ENCODE measurements at places on chromosomes 13 and 19.

DNA sequence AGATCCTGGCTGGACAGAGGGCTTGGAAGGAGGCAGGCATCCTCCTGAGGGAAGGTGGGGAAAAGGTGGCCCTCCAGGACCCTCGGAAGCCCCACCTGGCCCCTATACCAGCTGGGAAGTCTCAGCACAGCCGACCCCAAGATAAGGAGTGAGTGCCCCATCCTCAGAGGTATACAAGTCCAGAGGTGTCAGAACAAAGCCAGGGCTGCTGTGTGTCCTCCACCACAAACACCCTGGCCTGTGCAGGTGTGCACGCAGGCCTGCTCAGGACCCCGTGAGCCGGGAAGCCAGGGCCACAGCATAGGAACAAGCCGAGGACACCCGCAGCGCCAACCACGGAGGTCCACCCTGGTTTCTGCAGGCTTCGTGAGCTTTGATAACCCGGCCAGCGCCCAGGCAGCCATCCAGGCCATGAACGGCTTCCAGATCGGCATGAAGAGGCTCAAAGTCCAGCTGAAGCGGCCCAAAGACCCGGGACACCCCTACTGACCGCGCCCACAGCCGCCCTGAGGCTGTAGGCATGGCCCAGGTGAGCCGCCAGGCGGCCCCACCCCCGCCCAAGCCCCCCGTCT lies 68.6 kb downstream of the CELF5 start:
- no peak for DNase-seq

- no peak for DNase-seq
Measured at GRCh38 chr13:94007072-94007471, 472.4 kb downstream of the DCT start.

GRCh38 chr13:105936816-105937215 lies 598.6 kb downstream of the EFNB2 start:
- DNase-seq = no peak

GRCh38 chr19:41537789-41538188 lies 38.2 kb upstream of the CEACAM21 start:
- DNase-seq = no peak

- DNase-seq = no peak
Measured at GRCh38 chr19:18432275-18433014, 5.5 kb downstream of the ISYNA1 start.

GRCh38 chr13:31807090-31807541 lies 67.8 kb downstream of the RXFP2 start:
- DNase-seq = no peak

DNA sequence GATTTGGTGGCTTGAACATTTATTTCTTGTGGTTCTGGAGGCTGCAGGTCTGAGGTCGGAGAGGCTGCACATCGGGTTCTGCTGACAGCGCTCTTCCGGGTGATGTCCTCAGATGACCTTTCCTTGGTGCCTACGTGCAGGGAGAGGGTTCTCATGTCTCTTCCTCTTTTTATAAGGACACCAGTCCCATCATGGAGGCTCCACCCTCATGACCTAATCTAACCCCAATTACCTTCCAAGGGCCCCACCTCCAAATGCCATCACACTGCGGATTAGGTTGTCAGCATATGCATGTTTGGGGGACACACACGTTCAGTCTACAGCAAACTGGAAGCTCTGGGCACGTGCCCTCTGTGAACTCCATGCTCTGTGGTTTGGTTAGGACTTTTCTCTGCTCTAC lies 338.6 kb downstream of the FGF9 start:
- no peak for DNase-seq

- no peak for DNase-seq
Measured at GRCh38 chr13:74174810-74175209, 40.6 kb upstream of the KLF12 start.

GRCh38 chr13:82358284-82358683 lies 1524.0 kb downstream of the SLITRK1 start:
- DNase-seq = no peak

- DNase-seq = no peak
Measured at GRCh38 chr13:105991622-105992277, 543.7 kb downstream of the EFNB2 start.

DNA sequence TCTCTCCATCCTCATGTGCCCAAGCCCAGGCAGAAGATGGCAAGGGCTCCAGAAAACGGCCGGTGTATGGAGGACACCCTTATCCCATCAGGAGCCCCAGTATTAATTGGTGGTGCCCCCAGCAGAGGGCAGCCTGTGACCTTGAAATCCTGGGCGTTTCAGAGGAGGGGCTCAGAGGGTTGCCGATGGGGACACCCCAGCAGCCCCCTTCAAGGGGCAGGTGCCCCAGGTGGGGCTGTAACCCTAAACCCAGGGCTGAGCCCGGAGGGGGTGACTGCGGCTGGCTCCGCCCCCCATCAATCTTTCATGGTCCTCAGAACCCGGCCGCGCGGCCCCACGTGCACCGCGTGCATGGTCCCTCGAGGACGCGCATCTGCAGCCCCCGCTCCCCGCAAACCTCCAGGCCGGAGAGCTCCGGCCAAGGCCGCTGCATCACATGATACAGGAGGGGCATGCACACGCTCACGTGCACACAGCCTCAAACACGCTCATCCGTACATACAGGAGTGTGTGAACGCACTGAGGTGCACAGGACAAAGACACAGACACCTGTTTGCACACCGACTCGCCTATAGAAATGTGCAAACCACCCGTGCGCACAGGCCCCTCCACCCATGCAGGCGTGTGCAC lies 949 bp downstream of the RAB3A start:
- no peak for DNase-seq

- no peak for DNase-seq
Measured at GRCh38 chr19:7328647-7329046, 20.1 kb upstream of the ARHGEF18 start.

GRCh38 chr19:15701757-15702533 lies 25.9 kb upstream of the OR10H2 start:
- DNase-seq = no peak

GRCh38 chr13:22095794-22096193 lies 424.9 kb downstream of the FGF9 start:
- no peak for DNase-seq

DNA sequence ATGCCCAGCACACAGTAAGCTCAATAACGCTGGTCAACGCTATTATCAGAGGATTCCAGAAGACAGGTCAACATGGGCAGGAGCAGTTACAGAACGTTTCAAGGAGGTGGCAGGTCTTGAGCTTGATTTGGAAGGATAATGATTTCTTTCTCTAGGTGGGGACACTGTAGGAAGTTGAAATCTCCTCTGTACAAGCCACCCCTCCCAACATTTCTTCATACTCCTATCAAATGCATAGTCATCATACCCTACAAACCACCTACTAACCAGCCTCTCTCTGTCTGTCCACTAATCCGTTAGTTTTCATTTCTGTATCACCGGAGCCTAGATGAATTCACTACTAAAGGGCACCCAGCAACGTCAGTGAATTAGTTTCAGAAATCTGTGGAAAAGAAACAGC lies 1.3 kb downstream of the ATP7B start:
- no peak for DNase-seq

- DNase-seq = no peak
Measured at GRCh38 chr13:47005756-47006414, 109.0 kb upstream of the HTR2A start.

DNA sequence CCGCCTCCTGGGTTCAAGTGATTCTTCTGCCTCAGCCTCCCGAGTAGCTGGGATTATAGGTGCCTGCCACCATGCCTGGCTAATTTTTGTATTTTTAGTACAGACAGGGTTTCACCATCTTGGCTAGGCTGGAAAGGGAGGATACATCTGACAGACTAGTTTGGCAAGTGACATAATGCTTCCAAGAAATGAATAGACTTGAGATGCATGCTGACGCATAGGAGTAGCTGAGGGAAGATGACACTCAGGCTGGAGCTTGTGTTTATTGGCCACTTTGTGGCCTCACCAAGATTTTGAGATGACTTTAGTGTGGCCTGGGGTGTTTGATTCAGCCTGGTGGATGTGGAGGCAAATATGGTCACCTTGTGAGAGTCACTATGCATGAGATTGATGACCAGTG lies 4.0 kb downstream of the ZNF586 start:
- no peak for DNase-seq

GRCh38 chr19:44767295-44768180 lies 10.2 kb upstream of the CBLC start:
- no peak for DNase-seq

DNA sequence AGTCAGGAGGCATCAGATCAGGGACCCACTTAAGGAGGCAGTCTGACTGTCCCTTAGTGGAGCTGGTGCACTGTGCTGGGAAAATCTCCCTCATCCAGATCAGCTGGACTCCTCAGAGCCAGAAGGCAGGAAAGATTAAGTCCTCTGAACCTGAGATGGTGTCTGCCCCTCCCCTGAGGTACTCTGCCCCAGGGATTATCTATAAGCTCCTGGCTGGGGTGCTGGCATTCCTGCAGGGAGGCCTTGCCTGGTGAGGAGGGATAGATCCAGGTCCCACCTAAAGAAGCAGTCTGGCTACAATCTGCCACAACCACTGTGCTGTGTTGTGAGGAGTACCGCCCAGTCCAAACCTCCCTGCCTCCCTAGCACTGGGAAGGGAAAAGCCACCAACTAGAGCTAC lies 81.2 kb downstream of the NHLRC3 start:
- DNase-seq = no peak

- DNase-seq = no peak
Measured at GRCh38 chr19:50629801-50630200, 9.9 kb downstream of the SYT3 start.

- no peak for DNase-seq
Measured at GRCh38 chr13:72246396-72246795, 379.4 kb upstream of the DACH1 start.

DNA sequence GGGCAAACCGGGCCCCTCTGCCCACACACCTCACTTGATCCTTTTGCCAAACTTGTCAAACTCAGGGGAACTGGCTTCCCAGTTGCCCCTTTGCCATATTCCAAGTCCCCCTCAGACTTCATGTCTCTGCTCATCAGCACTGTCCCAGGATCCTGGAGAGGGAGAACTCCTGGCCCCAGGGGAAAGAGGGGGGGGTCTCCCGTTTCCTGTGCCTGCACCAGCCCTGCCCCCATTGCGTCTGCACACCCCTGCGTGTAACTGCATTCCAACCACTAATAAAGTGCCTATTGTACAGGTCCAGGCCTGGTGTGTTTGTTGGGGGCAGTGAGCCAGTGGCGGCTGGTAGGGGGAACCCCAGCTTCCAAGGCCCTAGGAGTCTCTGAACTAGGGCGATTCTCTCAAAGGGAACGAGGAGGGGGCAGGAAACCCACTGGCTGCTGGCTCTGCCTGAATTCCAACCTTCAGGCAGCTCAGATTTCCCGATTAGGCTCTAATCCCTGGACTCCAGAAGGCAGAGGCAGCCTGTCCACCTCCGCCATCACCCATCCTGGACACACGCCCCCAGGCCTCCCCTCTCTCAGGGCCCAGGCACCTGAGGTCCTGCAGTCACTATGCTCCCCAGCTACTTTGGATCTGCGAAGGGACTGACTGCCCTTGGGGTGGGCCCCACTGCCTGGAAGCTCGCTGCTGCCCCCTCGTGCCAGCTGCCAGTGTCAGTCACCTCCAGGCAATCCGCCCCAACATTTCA lies 9.7 kb upstream of the ILF3 start:
- peak; percentile 93 for DNase-seq

DNA sequence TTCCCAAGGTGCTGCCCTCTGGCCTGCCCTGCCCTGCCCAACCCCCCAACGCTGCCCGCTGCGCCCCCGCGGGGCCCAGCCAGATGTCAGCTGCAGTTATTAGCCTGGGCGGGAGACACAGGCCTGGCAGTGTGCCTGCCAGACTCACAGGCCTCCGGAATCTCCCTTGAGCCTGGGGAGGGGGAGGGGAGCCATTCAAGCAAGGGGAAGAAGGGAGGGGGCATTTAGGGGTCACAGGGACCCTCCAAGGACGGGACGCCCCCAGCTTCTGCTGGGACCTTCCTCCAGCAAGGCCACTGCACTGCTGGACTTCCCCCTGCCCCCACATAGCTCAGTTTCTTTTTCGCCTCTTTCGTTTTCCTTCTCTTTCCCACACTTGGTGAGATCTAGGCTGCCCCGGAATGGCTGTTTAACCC lies 2.6 kb upstream of the JUNB start:
- peak; percentile 90 for DNase-seq

- DNase-seq = no peak
Measured at GRCh38 chr13:110350509-110350908, 43.4 kb downstream of the COL4A2 start.

- DNase-seq = no peak
Measured at GRCh38 chr13:76048131-76048530, 412.0 kb downstream of the LMO7 start.

DNA sequence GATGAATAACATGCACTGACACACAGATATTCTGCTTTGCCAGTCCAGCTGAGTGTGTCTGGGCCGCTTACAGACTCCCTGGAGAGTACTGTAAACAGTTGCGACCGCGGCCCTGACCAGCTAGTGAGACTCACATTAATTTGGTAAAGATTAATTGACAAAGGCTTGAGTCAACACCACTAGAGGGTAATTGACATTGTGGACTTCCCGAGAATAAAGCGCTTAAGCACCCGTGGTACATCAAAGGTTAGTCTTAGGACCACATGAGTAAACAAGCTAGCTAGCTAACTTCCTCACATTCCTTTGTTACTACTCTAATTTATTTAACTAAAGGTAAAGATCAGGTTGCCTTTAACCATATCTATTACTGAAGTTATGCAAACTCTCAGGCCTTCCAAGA lies 624.4 kb upstream of the ARGLU1 start:
- no peak for DNase-seq

DNA sequence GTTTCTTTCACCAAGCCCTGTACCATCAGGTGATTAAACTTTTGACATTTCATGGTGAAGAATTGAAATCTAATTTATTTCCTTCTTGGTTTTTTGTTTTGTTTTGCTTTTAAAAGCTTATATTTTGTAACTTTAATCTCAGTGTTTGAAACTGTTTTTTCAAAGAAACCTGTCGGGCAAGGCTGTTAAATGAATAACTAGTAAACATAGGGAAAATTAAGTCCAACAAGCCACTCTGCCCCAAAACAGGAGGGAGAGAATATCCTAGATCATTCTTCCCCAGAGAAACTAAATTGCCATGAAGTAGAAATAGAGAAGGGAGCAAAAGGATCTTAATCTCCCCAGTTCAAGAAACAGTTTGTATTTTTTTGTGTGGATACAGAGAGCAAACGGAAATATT lies 98.2 kb downstream of the FREM2 start:
- DNase-seq = no peak

DNA sequence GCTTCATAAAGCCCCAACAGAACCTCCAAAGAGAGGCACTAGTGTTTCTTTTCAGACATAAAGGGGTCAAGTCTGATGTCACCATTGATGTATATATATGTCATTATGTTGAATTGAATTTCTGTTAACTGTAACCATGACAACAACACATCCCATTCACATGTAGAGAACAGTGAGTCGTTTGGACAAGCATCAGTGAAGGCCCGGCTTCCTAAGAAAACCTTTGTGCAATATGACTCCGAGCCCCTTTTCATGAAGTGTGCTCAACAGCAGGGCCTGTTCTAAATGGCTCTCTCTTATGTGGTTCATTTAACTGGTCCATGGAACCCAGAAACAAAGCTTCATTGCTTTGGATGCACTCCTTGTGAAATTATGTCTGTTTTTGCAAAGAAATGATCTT lies 67.2 kb upstream of the UBL3 start:
- DNase-seq = no peak

GRCh38 chr13:31134039-31134711 lies 27.5 kb downstream of the HSPH1 start:
- DNase-seq = no peak
